Hematopoietic multipotent progenitor cell treated with erythropoietin and hydrocortisone succinate and interleukin-3 and kit ligand, for 4 days (in vitro differentiated cells): ENCODE measurements at places on chromosomes 12 and 14.

- no peak for DNase-seq
Observed at GRCh38 chr12:91870872-91871707, 274.6 kb downstream of the BTG1 start.

- DNase-seq: peak; percentile 44
Observed at GRCh38 chr12:131137836-131138637, 184.3 kb downstream of the ADGRD1 start.

- DNase-seq: no peak
Observed at GRCh38 chr12:87985069-87985675, 44.0 kb downstream of the C12orf50 start.

GRCh38 chr12:800401-800800 is 48.0 kb downstream of the WNK1 start:
- peak; percentile 53 for DNase-seq

DNA sequence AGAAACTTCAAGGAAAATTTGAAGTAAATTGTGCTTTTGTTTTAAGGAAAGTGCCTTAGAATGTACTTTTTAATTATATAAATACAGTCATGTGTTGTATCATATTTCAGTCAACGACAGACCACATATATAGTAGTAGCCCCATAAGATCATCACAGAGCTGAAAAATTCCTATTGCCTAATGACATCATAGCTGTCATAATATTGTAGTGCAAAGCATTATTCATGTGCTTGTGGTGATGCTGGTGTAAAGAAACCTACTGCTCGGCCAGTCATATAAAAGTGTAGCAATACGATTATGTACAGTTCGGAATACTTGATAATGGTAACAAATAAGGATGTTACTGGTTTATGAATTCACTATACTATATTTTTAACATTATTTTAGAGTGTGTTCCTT is 198.9 kb upstream of the SLC16A7 start:
- no peak for DNase-seq

- DNase-seq: no peak
Observed at GRCh38 chr14:60951776-60952435, 29.0 kb downstream of the TRMT5 start.

DNA sequence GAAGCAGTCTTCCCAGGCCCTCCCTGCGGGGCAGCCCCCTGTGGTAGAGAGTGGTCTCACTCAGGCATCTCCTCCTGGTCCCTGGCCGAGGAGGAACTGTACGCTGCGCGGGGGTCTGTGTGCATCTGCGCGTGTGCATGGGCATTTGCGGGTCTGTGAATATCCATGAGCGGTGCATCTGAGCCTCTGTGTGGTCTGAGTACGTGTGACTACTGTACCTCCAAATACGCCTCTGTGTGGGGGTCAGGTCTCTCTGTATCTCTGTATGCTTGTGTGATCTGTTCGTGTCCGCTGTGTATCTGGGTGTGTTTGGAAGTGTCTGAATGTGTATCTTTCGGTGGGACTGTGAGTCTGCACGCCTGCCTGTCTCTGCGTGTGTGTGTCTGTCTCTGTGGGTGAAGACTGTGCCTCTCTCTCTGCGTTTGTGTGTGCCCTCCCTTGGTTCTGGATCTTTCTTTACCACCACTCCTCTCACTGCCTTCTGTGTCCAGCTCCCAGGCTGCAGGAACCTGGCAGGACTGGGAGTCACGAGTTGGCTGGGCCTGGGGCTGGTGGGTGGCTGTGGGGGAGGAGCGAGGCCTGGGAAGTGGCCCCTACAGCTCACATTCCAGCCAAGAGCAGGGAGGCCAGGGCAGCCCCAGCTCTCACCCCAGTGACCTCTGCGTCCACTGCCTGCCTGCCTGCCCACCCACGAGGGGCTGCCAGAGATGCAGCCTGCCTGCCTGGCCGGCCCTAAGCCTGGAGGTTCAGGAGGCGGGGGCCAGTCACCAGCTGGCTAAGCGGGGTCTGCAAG is 1.1 kb upstream of the PGF start:
- DNase-seq: no peak

- DNase-seq: no peak
Observed at GRCh38 chr14:37991027-37991426, 216.7 kb upstream of the SSTR1 start.

GRCh38 chr14:77991128-77991772 is 178.9 kb upstream of the NRXN3 start:
- peak; percentile 69 for DNase-seq

DNA sequence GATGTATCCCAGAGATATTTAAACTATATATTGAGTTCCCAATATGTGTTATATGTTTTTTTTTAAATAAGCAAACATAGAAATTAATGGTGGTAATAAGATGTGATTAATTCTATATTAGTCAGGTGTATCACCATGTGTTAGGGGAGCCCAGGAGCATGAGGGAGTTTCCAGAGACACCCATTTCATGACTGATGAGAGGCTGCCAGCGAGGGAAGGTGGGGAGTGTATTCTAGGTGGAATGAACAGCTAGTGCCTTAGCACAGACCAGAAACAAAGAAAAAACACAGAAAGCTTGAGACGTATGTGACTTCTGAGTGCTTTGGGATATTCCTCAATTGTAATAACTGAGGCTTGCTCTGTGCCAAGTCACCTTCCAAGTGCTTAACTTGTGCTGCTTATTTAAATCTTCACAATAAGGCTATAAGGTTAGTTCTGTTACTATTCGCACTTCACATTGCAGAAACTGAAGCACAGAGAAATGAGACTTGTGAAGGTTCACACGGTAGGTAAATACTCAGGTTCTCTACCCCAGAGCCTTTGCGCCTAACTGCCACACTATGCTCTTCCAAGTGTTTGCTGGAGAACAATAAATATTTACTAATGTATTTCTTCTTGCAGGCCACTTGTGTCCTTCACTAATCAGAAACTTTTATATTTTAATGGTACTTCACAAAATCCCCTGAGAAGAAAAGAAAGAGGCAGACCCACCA is 17.9 kb upstream of the MGP start:
- no peak for DNase-seq

DNA sequence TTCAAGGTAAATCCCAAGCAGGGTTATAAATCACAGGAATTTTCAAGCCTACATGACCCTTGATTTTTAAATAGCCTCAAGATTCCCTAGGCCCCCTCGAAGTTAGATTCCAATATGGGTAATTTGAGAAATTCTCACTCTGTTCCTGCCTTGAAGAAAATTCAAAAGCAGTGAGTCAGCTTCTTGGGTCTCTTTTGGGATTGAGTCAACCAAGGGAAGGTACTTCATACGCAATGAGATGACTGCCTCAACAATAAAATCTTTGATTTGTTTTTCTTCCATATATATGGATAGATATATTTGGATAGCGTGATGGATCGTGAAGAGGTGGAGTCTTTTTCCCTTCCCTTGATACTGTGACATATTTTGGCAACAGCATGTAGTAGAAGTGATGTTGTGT is 180.4 kb upstream of the ATP2B1 start:
- no peak for DNase-seq

GRCh38 chr12:113161415-113162016 is 12.0 kb downstream of the CFAP73 start:
- peak; percentile 68 for DNase-seq

GRCh38 chr14:69980457-69981425 is 101.5 kb downstream of the SMOC1 start:
- no peak for DNase-seq

DNA sequence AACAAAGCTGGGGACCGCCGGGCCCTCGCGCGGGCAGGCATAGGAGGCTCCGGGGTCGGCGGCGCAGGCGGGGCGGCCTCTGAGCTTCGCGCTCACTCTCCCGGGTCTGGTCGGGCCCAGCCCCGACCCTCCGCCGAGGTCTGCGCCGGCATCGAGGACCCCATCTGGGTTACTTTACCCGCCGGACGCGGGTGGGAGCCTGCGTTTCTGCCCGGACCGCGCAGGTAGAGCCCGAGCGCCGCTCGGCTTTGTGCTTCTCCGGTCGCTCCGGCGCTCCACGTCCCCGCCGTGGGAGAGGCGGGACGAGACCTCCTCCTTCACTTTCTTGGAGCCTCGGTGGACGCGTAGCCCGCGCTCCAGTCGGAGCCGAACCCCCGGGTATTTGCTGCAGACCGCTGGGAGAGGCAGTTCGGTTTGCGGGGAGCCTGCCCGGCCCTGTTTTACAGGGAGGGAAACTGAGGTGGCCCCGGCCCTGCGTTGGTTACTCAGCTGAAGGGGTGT is 63.2 kb downstream of the FBXL14 start:
- DNase-seq: no peak

GRCh38 chr12:121232163-121232562 is 22.2 kb downstream of the P2RX4 start:
- DNase-seq: no peak

GRCh38 chr12:9127936-9128663 is 12.4 kb upstream of the A2M start:
- DNase-seq: no peak

DNA sequence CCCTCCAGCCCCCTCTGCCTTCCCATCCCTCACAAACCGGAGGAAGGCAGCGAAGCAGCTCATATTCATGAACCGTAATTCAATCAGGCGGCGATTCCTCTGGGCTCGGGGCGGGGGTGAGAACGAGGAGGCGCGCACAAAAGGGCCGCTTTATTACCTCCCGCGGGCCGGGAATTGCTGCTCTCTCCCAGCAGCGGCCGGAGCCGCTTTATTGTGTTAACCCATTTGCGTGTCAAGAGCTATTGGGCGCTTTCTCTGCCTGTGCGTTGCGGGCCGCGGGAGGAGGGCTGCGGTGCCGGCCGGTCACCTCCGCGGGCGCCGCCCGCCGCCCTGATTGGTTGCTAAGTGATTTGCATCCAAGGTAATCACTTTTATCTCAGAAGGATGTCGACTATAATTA is 4.8 kb downstream of the FAM222A start:
- no peak for DNase-seq

- peak; percentile 82 for DNase-seq
Observed at GRCh38 chr14:102554821-102555819, 37.3 kb upstream of the RCOR1 start.

DNA sequence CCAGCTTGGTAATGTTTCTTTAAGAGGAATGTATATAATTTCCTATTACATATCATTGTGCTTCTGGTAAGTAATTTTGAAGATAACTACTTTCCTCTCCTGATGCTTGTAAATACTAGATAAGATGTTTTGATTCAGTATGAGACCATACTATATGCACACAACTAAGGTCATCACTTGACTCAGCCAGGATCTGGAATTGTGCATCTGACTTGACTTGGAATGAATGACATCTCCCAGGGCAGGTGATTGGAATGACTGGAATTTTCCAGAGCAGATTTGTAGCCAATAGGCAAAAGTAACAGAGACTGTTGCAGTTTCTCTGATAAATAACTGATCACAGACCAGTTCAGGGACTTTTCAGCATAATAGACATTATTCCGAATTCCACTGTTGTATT is 11.1 kb downstream of the BEST3 start:
- peak; percentile 32 for DNase-seq

DNA sequence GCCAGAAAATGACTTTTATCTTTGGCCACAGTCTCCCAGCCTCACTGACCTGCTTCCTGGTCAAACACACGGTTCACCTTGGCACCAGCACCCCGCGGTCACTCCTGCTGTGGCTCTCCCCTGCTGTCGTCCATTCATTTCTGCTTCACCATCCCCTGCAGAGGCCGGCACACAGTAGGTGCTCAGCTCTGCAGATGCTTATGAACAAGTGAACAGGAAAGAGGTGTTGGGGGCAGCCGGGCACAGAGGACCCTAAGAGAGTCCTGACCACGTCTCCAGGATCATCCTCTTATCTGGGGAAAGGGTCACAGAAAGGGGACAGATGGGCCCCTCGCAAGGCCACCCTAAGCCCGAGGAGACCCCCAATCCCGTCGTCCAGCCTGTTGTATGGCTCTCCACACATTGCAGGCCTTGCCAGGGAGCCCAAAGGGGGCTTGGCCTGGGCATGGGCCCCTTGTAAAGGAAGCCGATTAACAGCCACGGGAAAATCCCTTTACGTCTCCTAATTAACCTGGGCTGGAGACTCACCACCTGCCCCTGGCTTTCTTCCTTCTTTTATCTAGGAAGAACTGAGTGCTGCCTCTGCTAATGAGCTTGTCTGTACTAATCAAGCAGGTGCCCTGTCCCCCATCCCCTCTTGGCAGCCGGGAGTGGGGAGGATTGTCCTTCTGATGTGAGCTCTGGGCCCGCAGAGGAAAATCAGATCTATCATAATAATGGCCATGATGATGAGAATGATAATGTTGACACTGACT is 119.2 kb downstream of the AACS start:
- DNase-seq: no peak

DNA sequence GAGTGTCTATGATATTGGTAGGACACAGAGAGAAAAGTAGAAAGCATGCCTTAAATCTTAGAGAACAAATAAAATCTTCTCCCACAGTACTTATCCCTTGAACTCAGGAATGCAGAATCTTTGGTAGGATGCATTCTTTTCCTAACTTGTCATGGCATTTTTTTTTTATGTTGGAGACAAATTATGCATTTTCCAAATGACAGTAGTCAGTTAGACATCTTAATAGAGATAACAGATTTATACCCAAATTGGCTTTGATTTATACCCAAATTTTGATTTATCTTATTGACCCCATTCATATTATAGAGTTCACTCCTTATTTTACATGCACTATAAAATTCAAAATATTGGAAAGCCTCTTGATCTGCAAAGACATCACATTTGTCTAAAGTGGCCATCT is 132.9 kb downstream of the CNTN1 start:
- DNase-seq: no peak

- no peak for DNase-seq
Observed at GRCh38 chr12:45737638-45738037, 8.1 kb downstream of the ARID2 start.

- DNase-seq: no peak
Observed at GRCh38 chr12:58174316-58174715, 232.9 kb downstream of the ATP23 start.

DNA sequence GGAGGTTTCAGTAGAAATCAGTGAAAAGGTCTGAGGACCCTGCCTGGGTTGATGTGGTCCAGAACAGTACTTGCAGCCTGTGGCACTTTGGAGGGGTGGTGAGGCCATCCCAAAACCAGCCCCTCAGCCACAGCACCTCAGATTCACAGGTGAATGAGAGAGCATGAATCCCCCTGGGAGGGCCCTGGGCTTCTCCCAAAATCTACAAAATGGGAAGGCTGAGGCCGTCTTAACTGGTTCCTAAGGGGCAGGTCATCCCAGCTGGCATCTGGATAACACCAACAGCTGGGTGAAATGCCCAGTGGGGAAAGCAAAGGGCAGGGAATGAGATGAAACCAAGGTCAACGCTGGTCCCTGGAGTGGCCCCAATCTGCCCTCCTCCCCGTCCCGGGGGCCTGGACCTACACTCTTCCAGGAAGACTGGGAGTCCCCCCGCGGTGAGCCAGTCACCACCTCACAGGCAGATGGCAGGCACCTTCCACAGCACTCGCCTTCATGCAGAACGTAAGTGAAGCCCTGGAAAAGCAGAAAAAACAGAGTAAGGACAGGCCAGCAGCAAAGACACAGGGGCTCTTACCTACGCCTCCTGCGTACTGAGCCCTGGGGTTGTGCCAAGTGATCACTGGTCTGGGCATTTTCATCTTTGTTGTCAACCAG is 26.3 kb upstream of the ANO2 start:
- DNase-seq: no peak

GRCh38 chr12:9902539-9903228 is 21.4 kb downstream of the KLRF2 start:
- peak; percentile 21 for DNase-seq
